ENCODE measurements at places on chromosomes 16 and 17. TPM values are rescaled to one million over a fixed set of nuclear protein-coding genes. Genes with fewer than 3 reads are reported as not detected.

DNA sequence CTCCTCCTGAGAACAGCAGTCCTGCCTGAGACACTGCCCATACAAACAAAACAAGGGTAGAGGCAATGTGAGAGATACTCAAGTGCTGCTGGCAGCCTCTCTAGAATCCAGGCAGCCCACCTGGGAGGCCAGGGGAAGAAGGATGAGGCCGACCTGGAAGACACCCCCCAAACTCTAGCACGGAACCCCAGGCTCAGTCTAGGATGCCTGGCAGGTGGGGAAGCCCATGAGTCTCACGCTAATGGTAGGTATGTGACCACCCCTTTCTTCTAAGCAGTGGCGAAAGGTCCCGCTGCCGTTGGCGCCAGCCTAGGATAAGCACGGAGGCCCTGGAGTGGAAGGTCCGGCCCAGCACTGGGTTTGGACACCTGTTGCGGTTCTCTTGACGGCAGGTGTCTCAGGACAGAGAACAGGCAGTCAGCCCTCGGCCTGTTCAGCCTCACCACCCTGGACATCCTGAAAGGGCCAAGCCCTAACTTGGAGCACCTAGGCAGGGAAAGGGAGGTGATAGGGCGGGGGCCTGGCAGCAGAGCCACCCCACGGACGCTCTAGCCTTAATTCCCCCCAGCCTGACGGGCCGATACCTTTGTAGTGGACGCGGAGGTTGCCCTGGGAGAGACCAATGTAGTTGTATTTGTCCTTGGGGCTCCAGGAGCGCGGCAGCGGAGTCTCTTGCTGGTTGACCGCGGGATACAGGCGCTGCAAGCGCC lies 487 bp downstream of the RANBP10 start:
- no peak for DNase-seq

DNA sequence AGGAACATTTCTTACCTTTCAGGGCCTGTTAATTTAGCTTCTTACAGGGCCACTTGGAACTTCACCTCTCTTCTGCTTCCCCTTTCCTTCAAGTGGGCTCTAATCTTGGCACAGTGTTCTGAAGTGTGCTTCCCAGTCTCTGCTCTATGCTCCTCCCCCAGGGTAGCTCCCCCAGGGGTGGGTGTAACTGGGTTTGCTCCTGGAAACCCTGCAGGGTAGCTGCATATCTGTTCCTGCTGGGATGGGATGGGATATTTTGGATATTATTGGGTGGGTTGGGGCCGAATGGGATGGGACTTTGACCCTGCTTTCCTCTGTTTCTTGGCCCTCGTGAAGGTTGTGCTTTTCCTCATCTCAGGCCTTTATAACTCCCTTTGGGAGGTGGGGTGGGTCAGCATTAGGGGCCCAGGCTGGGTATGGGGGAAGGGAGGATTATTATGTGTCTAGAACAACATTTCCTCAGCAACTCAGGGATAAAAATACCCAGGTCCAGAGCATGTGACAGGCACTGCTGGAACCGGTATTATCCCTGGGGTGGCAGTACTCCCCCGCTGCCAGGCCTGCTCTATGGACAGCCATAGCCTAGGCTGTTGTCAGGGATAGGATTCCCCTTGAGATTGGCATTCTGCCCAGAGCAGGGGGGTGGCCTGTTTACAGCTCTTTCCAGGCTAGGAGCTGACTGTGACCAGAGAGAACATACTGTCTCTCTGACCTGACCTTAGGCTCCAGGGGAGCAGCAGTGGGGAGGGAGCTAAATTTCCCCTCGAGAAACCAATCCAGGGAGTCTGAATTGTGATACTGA lies 5.0 kb downstream of the NFE2L1 start:
- DNase-seq, result peak; percentile 81

GRCh38 chr17:31494259-31495021 lies 103.0 kb downstream of the RAB11FIP4 start:
- no peak for DNase-seq

DNA sequence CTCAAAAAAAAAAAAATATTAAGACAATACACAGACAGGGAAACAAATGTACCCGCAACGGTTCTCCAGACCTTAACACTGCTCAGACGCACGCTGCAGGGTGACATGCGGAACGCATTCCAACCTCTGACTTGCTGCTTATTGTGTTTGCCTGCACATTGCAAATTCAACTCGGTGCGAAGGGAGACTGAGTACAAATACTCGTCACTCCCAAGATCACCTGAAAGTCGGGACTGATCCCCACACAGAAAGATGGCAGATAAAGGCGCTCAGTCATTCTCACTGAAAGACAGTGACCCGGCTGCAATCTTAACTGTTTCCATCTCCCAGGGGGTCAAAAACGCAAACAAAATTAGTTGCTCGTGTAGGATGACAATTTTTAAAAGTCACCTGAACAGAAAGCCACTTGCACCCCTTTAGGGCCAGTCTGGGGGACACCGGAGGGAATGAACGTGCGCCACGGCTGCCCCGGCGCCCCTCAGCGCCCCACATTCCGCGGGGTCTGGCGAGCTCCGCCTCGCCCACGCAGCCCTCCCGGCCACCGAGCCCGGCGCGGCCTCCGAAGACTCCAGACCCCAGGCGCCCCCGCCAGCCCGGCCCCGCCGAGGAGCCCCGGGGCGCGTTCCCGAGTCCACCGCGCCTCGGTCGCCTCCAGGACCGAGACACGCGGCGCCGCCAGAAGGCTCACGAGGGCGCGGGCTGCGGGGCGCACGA lies 589 bp downstream of the CLCN7 start:
- DNase-seq, result no peak

DNA sequence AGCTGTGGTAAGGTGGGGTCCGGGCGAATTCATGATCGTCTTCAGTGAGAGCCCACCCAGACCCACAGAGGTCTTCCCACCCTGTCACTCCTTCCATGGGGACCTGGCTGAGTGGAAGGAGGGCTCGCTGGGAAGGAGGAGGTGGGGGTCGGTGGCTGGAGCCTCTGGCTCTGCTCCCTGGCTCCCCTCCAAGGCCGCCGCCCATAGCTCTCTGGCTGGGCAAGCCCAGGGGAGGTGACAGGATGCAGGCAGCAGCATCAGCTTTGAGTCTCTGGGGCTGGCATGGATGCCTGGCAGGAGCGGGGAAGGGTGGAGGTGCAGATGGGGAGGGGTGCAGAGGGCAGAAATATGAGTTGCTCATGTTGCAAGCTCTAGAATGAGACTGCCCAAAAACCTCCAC lies 147.0 kb downstream of the ENGASE start:
- no peak for DNase-seq

DNA sequence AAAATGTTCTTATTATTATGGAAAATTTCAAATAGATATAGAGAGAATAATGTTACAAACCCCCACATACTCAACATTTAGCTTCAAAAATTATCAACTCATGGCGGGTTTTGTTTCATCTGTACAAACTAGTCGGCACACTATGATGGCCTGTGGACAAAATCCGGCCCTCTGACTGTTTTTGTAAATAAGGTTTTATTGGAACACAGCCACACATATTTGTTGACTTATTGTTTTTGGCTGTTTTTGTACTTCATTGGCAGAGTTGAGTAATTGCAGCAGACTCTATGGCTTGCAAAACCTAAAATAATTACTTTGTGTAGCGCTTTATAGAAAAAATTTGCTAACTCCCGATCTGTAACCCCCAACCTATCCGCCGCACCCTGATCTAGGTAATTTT lies 41.4 kb upstream of the CLEC18A start:
- no peak for DNase-seq

DNA sequence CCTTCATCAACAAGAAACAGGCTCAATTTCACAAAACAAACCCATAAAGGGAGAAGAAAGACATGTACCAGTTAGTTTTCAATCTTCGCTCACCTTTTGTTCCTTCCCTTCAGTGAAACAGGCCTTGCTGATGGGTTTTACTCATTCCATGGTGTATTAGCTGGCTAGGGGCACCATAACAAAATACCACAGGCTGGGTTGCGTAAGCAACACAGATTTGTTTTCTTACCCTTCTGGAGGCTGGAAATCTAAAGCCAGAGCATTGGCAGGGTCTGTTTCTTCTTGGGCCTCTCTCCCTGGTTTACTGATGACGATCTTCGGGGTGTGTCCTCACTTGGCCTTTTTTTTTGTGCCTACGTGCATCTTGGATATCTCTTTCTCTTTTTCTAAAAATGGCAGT lies 383.4 kb upstream of the RBFOX1 start:
- DNase-seq, result no peak

DNA sequence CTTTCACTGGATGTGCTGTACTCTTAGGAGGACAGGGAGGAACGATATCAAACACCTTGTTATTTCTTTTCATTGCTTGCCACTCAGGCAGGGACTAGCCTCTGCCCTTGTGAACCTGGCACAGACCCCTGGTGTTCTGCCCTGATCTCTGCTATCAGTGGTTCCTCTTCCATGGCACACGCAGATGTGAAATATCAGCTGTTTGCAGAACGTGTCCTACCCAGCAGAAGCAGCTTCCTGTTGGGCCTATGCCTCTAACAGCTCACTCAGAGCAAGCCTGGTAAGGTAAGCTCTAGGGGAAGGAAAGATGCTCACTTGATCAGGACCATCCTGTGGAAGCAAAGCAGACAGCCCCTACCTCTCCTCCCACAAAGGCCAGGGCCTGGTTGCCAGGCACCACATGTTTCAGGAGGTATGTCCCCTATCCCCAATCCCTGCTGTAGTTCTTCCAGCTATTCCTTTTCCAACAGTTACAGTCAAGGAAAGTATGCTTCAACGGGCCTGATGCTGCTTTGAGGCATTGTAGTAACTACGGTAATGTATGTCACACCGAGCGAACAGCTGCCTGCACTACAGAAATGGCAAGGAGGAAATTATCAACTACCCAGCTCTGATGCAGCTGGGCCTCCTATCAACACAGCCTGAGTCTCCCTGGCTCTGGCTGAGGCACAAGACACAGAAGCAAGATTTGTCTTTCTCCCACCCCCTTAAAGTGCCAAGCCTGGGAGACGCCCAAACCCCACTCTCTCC lies 41.3 kb upstream of the GFOD2 start:
- DNase-seq, result no peak

GRCh38 chr17:13030459-13031300 lies 12.9 kb upstream of the ELAC2 start:
- peak; percentile 72 for DNase-seq

DNA sequence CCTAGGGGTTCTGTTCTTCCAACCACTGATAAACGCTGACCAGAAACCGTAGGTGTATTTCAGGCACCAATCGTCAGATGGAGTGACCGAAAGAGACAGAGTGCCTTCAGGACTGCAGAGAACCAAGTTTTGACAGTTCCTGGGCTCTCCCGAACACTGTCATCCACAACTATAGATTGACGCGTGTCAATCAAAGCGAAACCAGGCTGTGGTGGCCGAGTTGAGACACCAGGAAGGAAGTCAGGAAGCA lies 11.9 kb upstream of the AURKB start:
- DNase-seq, result no peak

GRCh38 chr17:5753421-5753820 lies 169.1 kb upstream of the NLRP1 start:
- no peak for DNase-seq

DNA sequence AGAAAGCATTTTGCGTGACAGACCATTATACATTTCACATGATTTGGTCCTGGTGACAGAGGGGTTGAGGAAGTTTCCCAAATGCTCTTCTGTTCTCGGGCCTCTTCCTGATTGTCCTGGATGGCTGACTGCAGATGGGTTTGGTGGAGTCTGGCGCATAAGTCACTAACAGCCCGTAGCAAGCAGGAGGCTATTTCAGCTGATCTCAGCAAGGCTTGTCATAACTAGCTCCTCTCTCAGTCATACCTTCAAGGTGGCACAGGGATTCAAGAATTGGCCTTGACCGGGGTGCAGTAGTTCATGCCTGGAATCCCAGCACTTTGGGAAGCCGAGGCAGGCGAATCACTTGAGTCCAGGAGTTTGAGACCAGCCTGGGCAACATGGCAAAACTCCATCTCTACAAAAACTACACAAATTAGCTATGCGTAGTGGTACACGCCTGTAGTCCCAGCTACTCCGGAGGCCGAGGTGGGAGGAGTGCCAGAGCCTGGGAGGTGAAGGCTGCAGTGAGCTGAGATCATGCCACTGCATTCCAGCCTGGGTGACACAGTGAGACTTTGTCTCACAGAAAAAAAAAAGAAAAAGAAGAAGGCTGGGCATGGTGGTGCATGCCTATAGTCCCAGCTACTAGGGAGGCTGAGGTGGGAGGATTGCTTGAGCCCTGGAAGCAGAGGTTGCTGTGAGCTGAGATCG lies 68.9 kb upstream of the HAS3 start:
- DNase-seq, result no peak

GRCh38 chr16:71769222-71769621 lies 39.4 kb downstream of the AP1G1 start:
- no peak for DNase-seq

DNA sequence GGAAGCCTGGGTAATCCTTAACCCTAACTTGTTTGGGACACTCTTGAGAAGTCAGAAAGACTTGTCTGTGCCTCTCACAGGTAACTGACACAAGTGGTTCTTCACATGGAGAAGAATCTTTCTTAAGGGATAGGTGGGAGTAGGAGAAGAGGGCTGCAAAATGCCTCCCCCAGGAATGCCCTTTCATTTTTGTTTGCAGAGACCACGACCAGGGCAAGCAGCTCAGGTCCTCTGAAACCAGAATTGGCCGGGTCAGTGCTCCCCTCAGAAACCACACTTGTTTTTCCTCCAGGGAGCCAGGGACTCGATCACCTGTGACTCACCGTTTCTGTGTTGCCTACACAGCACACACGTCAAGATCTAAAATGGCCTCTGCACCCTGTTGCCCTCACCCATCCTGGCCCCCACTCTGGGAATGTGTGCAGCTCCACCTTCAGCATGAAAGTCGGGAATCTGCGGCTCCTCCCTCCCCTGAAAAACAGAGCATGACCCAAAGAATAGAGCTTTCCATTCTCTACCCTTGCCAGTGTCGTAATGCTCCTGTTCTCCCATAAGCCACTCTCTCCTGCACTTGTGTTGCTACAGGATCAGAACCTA lies 36.1 kb downstream of the HNF1B start:
- DNase-seq, result no peak

- peak; percentile 53 for DNase-seq
Observed at GRCh38 chr16:23296994-23297393, 5.1 kb upstream of the SCNN1B start.

DNA sequence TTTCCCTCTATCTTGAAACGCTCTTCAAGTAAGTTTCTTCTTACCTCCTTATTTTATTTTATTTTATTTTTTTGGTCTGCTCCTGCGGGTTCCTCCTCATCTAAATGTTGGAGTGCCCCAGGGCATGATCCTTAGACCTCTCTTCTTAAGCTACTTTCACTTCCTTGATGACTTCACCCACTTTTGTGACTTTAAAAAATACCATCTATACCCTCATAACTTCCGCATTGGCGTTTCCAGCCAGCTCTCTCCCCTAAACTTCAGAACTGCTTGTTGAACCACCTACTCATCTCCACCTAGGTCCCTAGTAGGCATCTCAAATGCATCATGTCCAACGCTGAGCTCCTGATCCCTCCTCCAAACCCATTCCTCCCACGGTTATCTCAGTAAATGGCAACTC lies 51.4 kb upstream of the NFAT5 start:
- no peak for DNase-seq

The GAS2L2 gene
- not detected for total RNA-seq

The TBC1D3H gene
- not detected for total RNA-seq

The GPR139 gene
- not detected for total RNA-seq

The TP53TG3 gene
- total RNA-seq, result not detected

The ADGRG1 gene
- 0.75 TPM for total RNA-seq

The ARHGAP44 gene
- total RNA-seq, result 0.42 TPM

The KRT28 gene
- not detected for total RNA-seq

The HIC1 gene
- 1.5 TPM for total RNA-seq

The NEUROD2 gene
- total RNA-seq, result not detected

The CYTH1 gene
- 17.9 TPM for total RNA-seq

The CUEDC1 gene
- total RNA-seq, result 55.6 TPM

The BICDL2 gene
- not detected for total RNA-seq
